ENCODE measurements at places on chromosomes 16 and 17.

- no peak for DNase-seq
Measured at GRCh38 chr17:83164490-83164889, 85.1 kb downstream of the METRNL start.

- DNase-seq, result no peak
Measured at GRCh38 chr17:9669551-9670008, 24.3 kb downstream of the USP43 start.

DNA sequence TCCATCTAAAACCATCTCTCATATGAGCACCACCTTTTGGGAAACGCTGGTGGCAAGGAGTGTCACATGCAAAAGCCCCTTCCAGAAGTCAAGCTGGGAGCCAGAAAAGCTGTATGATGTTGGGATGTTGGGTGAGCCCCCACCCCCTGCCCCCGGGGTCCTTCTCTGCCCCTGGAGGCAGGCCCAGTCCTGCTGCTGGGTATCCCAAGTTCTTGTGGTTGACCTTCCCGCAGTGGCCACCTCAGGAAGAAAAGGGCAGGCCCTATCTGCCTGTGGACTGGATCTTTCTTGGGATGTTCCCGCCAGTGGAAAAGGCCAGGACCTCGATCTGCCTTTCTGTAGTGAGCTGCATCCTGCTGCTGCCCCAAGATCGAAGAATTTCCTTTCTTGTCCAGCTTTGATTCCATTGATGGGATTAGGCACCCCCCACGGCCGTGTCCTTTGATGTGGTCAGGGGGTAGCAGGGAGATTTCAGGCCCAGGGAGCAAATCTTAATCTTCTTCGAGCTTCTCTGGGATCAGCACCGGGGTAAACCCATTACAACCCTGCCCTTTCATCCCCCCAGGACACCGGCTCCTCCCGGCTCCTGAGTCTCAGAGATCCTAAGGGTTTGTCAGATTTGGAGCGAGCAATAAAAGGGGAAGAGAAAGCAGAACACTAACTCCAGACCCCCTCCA is 165.6 kb downstream of the RAB11FIP4 start:
- no peak for DNase-seq

DNA sequence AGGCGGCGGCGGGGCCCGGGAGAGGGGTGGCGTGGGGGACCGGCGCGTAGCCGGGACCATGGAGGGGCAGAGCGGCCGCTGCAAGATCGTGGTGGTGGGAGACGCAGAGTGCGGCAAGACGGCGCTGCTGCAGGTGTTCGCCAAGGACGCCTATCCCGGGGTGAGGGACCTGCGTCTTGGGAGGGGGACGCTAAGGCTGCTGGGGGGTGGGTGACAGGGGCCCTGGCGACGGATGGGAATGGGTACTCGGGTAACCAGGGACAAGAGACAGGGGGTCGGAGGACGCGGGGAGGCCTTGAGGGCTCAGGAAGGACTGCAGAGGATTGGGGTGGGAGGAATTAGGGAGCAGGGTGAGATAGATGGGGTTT is 243 bp downstream of the RND2 start:
- DNase-seq, result no peak

- peak; percentile 45 for DNase-seq
Measured at GRCh38 chr16:58511933-58512815, 3.1 kb upstream of the SETD6 start.

GRCh38 chr16:20740007-20740883 is 1.4 kb downstream of the THUMPD1 start:
- DNase-seq, result peak; percentile 3

DNA sequence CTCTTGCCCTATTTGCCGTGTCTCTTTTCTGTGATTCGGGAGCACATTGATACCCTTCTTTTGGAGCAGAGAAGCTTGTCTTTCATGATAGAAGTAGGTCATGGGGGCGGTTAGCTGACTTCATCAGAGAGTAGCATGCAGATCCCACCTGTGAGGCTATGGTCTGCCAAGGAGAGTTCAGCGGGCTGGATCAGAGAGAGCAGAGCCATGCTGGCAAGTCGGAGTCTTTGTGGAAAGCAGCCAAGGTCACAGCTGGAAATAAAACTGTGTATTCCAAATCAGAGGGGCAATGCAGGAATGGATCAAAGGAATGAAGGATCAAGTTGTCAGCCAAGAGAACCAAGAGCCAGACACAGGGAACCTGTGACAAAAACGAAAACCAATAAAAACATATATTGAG is 595.9 kb downstream of the WWOX start:
- DNase-seq, result no peak

DNA sequence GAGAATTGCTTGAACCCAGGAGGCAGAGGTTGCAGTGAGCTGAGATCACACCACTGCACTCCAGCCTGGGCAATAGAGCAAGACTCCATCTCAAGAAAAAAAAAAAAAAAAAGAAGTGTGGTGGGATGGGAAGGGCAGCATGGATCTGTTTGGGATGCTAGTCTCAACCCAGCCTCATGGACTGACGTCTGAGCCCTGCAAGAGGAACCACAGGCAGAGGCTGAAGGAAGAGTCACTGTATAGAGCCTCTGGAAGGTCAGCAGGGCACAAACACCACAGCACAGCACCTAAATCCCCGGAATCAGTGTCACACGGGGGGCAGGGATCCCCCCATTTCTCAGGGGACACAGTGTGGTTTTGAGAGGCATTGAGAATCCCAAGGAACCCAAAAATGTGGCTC is 10.9 kb upstream of the CXCL16 start:
- no peak for DNase-seq

DNA sequence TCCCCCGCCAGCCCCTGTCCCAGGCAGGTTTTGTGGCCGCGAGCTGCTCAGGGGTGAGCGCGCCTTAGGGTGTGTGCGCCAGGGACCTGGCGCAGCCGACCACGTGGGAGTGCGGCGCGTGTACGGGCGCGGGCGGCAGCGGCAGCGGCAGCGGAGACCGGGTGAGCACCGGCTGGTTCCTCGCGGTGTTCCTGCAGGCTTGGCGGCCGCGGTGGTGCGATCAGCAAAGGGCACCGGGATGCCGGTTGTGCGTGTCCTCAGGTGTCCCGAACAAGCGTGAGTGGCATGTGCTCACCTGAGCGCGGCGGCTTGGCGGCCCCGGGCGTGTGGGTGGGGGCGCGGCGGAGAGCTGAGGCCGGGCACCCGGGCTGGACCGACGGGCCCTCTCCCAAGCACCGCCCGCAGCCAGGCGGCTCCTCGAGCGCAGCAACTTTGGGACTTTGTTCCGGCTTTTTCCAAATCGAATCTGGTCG is 381 bp upstream of the HSD11B2 start:
- DNase-seq, result no peak

- DNase-seq, result peak; percentile 49
Measured at GRCh38 chr16:66604376-66605176, at the start of gene CMTM3. TSS of gene CMTM3 (plus strand) at chr16:66604704. CDS start at chr16:66604806, 102 bp downstream.

GRCh38 chr17:1002412-1002753 is 5.5 kb downstream of the TIMM22 start:
- DNase-seq, result no peak

GRCh38 chr17:36879624-36880131 is 57.6 kb upstream of the LHX1 start:
- no peak for DNase-seq

DNA sequence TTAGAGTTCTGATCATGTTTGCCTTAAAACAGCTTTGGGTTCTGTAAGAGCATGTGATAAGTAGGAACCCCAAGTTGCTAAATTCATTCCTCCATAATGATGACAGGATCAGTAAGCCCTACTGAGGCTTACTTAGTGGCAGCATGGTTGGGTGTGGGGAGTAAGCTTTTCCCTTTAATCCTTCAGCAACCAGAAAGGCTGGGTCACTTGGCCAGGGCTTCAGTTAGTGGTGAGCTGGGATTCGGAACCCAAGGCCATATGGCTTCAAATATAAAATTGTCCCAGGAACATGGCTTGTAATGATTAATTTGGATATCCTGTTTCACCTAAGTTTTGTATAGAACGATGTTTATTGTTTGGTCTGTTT is 850 bp downstream of the GINS3 start:
- DNase-seq, result peak; percentile 16

DNA sequence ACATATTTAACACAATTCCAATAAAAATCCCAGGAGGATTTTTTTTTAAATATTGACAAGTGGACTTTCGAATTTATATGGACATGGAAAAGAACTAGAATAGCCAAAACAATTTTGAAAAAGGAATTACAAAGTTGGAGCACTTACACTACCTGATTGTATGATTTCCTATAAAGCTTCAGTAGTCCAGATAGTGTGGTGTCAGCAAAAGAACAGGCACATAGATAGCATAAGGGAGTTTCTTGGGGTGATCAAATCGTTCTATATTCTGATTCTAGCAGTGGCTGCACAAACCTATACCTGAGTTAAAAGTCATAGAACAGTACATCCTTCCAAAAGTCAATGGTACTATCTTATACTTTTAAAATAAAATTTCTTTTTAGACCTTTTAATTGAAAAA is 66.4 kb upstream of the CES5A start:
- DNase-seq, result no peak
